K562 (cell line): ENCODE measurements at places on chromosomes 2 and 18. TPM values are rescaled to one million over a fixed set of nuclear protein-coding genes. Genes with fewer than 3 reads are reported as not detected.

GRCh38 chr2:191995285-191995684 lies 148.4 kb upstream of the CAVIN2 start:
- DNase-seq: no peak

GRCh38 chr2:64861452-64862397 lies 127.5 kb upstream of the SLC1A4 start:
- DNase-seq: no peak

Gene VWC2L
- total RNA-seq: not detected in 2 replicates

Gene NDC80
- total RNA-seq: 57.0 and 65.2 TPM in 2 replicates
